Cardiac fibroblast (primary cell): ENCODE measurements at places on chromosomes 2 and 18.

DNA sequence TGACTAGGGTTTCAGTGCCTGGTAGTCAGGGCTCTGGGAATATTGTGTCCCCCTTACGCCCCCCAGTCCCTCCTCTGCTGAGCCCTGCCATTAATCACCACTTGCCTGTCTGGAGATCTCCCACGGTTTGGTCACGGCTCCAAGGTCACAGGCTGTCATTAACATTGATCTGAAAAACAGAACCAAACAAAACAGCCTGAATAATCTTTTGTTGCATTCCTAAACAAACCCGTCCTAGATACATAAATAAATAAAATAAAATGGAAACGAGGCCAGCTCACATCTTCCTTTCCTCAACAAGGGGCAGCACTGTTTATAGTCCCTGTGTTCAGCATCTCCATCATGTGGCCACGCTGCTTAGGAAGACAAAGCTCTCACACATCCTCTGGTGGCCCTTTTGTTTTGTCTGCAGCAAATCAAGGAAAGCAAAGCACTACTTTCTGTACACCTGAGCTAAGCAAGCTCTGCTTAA, 282.8 kb downstream of the AGPS start:
- DNase-seq: no peak

- DNase-seq: no peak
Observed at GRCh38 chr2:8265476-8266226, 416.2 kb upstream of the ID2 start.

GRCh38 chr2:210197720-210198119, 26.5 kb upstream of the KANSL1L start:
- no peak for DNase-seq

DNA sequence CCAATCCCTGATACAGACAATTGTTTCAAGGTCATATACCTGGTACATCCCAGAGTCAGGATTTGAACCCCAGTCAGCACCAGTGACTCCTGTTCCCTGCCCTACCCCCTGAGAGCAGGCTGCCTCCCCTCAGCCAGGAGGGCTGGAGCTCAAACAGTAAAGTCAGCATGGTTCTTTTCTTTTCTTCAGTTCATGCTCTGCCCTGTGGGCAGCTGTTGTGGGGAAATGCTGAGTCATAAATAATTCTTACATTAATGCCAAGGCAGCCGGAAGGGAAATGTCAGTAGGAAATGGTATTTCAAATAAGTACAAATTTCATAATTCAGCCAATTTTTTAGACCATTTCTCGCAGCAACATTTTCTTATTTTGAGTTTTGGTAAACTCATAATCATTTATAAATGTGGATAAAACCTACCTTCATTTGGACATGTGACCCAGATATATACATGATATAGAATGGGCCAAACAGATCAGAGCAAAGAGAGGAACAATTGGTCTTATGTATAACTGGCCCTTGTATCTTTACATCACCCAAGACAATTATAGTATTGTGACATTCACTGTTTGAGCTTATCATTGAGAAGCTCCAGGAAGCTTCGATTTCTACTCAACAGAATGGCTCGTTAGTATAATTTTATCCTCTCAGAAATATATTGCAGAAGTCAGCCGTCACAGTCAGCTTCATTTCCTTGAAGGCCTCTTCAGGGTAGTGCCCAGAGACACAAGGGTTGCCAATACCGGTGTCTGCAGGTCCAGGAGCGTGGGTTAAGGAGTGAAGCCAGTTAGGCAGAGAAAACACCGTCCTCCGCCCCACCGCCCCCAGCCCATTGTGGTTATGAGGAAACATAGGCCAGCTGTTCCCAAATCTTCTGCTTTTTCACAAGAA, 28.0 kb upstream of the SCYGR1 start:
- DNase-seq: peak; percentile 92

GRCh38 chr2:98394595-98395153, 48.4 kb downstream of the CNGA3 start:
- DNase-seq: peak; percentile 51

- no peak for DNase-seq
Observed at GRCh38 chr2:229810786-229811185, 96.4 kb upstream of the DNER start.

DNA sequence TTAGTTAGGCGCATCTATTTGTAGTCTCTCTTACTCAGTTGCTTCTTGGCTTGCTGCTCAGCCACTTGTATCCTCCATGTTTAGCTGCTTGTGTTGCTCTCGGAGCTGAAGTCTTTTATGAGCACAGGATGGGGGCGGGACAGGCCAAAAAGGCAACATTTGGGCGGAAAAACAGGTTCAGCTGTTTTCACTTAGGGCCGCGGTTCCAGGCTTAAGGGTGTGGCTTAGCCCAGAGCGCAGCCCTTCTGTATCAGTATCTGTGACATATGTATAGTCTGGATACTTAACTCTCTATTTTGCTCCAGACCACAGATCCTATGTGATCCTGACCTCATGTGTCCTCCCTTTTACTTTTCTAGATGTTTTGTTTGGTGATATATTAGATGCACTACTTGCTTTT, 763.5 kb downstream of the SUCLG1 start:
- no peak for DNase-seq

GRCh38 chr2:78977661-78978145, 47.8 kb upstream of the REG3G start:
- DNase-seq: no peak

GRCh38 chr2:63048367-63049171, 2.1 kb upstream of the OTX1 start:
- DNase-seq: no peak

GRCh38 chr2:53867169-53867568, 7.4 kb upstream of the GPR75 start:
- DNase-seq: no peak

GRCh38 chr18:2903006-2903405, 56.2 kb downstream of the EMILIN2 start:
- peak; percentile 71 for DNase-seq

- DNase-seq: no peak
Observed at GRCh38 chr2:72602711-72603110, 223.1 kb downstream of the EXOC6B start.

- peak; percentile 43 for DNase-seq
Observed at GRCh38 chr18:27413495-27414401, 228.6 kb upstream of the CHST9 start.

DNA sequence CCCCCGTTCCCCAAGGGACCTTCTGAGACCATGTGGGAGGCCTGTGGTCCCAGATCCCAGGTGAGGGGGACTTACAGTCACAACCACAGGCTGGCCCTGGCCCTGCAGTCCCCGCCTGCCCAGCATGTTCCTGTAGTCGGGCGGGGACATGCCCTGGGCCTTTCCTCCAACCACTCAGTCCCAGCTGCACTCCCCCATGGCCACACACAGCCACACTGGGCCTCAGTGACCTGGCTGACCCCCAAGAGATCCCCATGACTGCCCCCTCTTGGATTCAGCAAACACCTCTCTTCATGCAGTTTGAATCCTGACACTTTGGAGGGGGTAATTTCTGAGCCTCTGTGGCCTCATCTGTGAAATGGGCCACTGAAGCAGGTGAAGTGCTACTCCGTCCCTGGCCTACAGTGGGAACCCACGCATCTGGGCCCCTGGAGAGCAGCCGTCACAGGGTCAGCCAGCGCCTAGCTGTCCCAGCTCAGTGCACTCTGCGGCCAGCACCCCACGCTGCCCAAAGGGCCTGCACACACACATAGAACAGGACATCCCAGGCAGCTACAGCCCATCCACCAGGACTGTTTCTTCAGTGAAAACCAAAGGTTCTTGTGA, 12.7 kb upstream of the ARHGEF4 start:
- no peak for DNase-seq

DNA sequence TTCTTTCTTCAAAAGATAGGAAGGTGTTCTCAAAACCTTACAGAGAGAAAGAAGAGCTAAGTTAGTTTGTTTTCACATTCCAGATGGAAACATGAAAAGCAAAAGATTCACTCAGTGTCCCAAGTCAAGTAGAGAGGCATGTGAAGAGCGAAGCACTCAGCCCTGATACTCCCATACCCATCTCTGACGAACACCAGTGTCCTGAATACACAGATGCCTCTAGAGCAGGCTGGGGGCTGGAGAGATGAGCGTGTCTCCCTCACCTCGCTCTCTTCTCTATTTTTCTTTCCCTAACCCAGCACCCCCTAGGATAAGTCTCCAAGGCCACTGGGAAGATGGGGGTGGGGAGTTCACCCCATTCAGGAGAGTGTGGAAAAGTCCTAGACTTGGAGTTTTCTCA, 227.8 kb downstream of the TMEM163 start:
- no peak for DNase-seq

GRCh38 chr18:51340332-51340731, 142.9 kb upstream of the MEX3C start:
- no peak for DNase-seq

- DNase-seq: no peak
Observed at GRCh38 chr2:220795705-220796104, 776.4 kb downstream of the EPHA4 start.

DNA sequence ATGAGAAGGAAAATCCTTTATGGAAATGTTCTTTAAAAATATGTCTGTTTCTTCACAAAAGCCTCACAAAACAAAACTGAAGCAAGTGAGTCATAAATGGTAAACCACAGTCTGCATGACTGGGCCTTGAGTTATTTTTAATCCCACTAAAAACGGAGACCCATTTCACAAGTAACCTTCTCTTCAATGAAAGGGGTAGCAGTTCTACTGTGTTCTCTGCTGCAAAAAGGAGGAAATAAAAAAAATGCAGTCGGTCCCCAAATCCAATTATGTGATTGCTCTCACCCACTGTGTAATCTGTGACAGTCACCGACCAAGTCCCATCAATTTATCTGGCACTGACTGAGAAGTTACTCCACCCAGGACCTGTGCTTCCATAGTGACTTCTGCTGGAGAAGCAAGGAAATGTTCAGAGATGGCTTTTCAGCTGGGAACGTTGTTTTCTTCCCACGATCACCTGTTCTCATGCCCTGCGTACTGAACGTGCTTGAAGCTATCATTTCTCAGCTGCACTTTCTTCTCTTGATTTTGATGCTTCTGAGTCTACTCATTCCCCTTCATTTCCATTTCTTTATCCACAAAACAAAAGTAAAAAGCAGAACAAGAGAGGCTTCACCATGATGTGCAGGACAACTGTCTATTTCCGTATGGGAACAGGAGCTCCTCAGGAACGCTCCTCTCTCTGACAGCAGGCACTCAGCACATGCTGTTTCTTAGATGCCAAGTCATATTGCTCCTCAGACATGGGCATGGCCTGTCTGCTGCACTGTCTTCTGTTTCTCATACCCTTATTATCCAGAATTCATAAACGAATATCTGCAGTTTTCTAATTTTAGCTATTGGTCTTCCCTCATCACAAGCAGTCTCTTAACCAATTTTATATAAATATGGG, 80.0 kb upstream of the TMEM200C start:
- peak; percentile 70 for DNase-seq

- no peak for DNase-seq
Observed at GRCh38 chr18:25288340-25288938, 63.5 kb downstream of the ZNF521 start.

- no peak for DNase-seq
Observed at GRCh38 chr2:101630224-101630949, 67.1 kb upstream of the MAP4K4 start.
